ENCODE measurements at places on chromosomes 12 and 14.
A peak's percentile ranks its signal among the peaks of the same experiment; 100 is the strongest.

- DNase-seq: peak; percentile 47
Measured at GRCh38 chr14:31286456-31287293, 79.1 kb upstream of the HECTD1 start.

DNA sequence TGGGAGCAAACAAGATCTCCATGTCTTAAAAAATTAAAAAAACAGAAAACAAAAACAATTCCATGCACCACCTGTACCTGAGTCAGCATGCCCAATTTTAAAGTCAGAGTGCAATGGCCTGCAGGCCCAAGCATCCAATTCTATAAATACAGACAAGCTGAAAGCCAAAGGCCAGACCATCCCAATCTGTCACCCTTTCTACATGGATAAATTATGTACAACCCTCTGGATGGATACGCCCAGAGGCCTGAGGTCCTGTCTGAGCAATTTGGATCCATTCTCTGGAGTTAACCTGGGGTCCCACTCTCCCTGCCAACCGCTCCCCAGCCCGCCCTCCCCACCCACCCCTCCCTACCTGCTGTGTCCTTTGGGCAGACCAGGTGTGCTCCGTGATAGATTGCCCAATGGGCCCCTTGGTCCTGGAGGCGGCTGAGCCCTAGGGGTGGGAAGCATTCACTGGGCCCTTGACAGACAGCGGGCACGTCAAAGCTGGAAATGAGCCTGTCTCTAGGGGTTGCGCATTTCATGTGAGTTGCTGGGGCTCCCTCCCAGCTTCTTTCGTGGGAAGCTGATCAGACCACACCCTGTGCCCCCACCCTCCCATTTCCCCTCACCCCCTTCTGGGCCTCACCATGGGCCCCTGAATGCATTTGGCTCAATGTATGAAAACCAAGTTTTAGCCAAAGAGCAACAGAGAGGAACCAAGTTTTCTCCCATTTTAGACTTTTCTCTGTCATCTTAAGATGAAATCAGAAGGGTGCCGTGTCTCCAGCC is 171.3 kb downstream of the BCL11B start:
- no peak for DNase-seq

- no peak for DNase-seq
Measured at GRCh38 chr14:102620413-102620812, 28.0 kb downstream of the RCOR1 start.

DNA sequence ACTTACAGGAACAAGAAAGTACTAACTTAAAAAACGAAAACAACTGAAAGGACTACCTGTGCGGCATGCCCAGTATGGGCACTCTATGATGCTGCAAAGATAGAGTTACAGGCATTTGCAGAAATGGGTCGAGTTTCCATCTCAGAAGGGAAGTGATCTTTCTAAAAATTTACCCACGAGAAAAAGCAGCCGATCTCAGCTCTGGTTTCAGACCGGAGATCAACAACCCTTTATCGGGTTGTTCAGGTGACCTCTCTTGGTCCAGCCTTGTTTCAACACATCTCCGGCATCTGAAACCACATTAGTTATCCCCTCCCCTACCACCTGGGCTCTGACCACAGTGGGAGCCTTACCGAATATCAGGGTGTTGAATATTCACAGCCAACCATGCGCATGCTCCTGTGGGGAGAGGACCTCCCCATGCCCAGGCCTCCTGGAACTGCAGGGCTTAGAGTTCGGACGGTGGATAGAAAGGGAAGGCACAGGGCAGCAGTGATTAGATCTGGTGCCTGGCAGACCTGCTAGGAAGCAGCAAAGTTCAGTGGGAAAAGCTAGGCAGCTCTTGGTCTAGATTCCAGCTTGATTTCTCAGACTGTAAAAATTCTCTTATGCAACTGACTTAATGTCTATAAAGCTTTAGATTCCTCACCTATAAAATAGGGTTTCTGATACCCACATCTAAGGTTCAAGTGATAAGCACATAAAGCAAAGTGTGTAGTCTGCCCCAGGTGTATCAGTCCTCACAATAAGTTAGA is 906.0 kb downstream of the VRK1 start:
- DNase-seq: peak; percentile 16

GRCh38 chr12:41365653-41366171 is 177.6 kb downstream of the PDZRN4 start:
- DNase-seq: no peak

DNA sequence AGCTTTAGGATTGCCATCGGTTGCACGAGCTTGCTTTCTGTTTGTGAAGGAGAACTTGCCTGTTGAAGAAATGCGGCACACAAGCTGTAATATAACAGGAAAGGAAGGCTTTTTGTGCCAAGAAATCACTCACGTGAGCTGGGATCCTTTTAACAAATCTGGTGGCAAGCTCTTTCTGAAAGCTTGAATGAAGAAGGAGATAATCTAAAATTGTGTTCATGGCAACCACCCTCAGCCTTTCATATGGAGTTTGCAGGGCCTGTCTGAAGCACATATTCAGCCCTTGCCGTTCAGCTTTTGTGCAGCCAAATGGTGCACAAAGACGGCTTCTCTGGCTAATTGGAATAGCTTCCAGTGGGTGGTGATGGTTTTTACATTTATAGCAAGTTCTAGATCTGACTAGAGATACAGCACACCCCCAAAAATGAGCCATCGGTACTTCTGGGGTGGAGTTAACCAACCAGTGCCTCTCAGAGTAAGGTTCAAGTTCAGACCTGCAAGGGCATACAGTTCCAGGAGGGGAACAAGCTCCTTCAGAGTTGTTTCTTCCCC is 107.4 kb downstream of the AEBP2 start:
- DNase-seq: no peak

DNA sequence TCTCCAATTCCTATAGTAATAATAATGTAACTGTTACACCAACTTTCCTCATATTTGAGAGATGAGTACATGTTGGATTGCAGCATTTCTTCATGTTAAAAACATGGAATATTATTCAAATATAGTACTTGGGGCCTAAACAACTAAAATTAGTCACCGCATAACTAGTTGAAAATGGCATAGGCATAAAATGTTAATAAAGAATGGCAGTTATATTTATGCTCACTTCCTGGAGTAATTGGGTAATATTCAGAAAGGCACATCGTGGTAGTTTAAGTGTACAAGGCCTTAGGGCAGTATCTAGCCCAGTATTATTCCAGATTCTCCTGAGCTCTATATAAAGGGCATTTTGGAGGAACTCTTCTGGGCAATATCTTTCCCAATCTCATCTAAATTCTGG is 46.0 kb downstream of the ERGIC2 start:
- DNase-seq: no peak

Measured in activated CD4-positive, alpha-beta T cell treated with anti-CD3 and anti-CD28 coated beads for 48 hours (primary cell).